ENCODE measurements at places on chromosomes 1 and 21. TPM values are rescaled to one million over a fixed set of nuclear protein-coding genes. Genes with fewer than 3 reads are reported as not detected.

The BRDT gene
- total RNA-seq = not detected

The FAM131C gene
- total RNA-seq = 3.8 TPM

The SPATA45 gene
- total RNA-seq = not detected

The GPR25 gene
- total RNA-seq = not detected

The SEMA6C gene
- total RNA-seq = 1.2 TPM

The GREM2 gene
- 44.0 TPM for total RNA-seq

The CSMD2 gene
- total RNA-seq = not detected

The EYA3 gene
- total RNA-seq = 6.5 TPM

The COL6A1 gene
- 42.6 TPM for total RNA-seq

The SIK1 gene
- 23.2 TPM for total RNA-seq

The DNAI4 gene
- total RNA-seq = 2.9 TPM

The LRRC39 gene
- total RNA-seq = 0.22 TPM

The GBP7 gene
- not detected for total RNA-seq

The FNDC5 gene
- total RNA-seq = 0.59 TPM

The ATP1A2 gene
- 0.12 TPM for total RNA-seq

The TBX15 gene
- not detected for total RNA-seq

The FGR gene
- not detected for total RNA-seq

The IVL gene
- not detected for total RNA-seq

The NECTIN4 gene
- 1.0 TPM for total RNA-seq

The MAN1C1 gene
- not detected for total RNA-seq

The AMY1C gene
- not detected for total RNA-seq

The TDRKH gene
- total RNA-seq = 7.1 TPM

The RAB42 gene
- total RNA-seq = 0.46 TPM

The FCRLB gene
- 0.97 TPM for total RNA-seq

The NBPF11 gene
- 6.0 TPM for total RNA-seq

The CBR1 gene
- total RNA-seq = 140 TPM

The GBP6 gene
- not detected for total RNA-seq

The TNFSF18 gene
- total RNA-seq = 4.5 TPM

The LCE2A gene
- not detected for total RNA-seq

The BRINP2 gene
- 1.2 TPM for total RNA-seq

The MRAP gene
- total RNA-seq = not detected

The ZNF670 gene
- 8.1 TPM for total RNA-seq

The SDE2 gene
- 58.5 TPM for total RNA-seq

The ALX3 gene
- total RNA-seq = not detected

The C1orf56 gene
- 6.1 TPM for total RNA-seq

The MNDA gene
- not detected for total RNA-seq

The PEAR1 gene
- 0.27 TPM for total RNA-seq

The GUCA2A gene
- total RNA-seq = not detected

The IFNAR2 gene
- total RNA-seq = 1.8 TPM

The KRTAP10-9 gene
- not detected for total RNA-seq

The SYCP1 gene
- not detected for total RNA-seq

The GSTM1 gene
- 67.1 TPM for total RNA-seq

The SMIM34 gene
- not detected for total RNA-seq

The PTCH2 gene
- 0.02 TPM for total RNA-seq

The REN gene
- not detected for total RNA-seq

The C4BPB gene
- total RNA-seq = not detected
